ENCODE measurements at places on chromosomes 2 and 18.

DNA sequence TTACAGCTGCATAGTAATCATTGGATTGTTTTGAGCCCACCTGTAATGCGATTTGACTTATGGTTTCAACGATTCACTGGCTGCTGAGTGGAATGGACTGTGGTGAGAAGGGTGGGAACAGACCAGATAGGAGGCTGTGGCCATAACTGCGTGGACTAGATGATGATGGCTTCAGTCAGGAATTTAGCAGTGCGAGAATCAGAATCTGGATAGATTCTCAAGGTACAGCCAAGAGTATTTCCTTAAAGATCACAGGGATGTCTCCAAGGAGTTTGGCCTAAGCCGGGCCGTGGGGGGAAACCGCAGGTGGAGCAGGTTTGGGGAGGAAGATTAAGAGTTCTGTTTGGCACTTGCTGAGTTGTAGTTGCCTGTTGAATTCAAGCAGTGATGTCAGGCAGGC is 44.0 kb upstream of the CHMP1B start:
- no peak for DNase-seq

DNA sequence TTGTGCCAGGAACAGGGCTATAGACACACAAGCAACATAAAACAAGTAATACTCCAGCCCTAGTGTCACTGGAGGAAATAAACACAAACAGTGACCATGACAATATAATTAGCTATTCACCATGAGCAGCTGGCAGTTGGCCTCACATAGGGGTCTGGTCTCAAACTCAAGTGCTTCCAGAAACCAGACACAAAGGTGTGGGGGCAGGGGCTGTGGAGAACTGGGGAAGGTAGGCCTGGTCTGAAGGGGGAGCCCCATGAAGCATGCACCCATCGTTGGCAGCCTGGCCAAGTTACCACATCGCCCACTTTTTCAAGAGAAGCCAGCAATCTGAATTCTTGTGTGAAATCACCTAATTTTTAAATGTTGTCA is 49.5 kb upstream of the SP3 start:
- DNase-seq: no peak

DNA sequence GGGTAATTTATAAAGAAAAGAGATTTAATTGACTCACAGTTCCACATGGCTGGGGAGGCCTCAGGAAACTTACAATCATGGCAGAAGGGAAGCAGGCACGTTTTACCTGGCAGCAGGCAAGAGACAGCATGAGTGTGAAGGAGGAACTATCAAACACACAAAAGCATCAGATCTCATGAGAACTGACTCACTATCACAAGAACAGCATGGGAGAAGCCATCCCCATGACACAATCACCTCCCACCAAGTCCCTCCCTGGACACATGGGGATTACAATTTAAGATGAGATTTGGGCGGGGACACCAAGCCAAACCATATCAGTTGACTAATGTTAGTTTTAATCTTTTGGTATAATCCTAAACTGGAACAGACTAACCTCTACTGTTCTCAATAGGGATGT is 49.1 kb upstream of the CPO start:
- DNase-seq: no peak

DNA sequence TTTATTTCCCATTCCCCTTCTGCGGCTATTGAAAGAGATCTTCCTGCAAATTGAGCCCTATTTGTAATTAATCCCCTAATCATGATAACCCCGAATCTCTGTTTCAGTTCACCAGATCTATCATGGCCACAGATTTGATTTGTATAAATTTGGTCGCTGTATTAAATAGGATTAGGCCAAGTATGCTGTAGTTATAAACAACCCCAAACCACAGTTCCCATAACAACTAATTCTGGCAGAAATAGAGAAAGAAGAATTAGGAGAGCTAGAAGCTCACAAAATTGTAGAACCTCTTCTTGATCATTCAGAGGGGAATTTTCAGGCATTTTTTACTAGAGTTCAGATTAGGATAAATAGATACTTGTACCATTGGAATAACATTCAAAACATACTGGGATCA is 433.7 kb upstream of the TNP1 start:
- DNase-seq: no peak

DNA sequence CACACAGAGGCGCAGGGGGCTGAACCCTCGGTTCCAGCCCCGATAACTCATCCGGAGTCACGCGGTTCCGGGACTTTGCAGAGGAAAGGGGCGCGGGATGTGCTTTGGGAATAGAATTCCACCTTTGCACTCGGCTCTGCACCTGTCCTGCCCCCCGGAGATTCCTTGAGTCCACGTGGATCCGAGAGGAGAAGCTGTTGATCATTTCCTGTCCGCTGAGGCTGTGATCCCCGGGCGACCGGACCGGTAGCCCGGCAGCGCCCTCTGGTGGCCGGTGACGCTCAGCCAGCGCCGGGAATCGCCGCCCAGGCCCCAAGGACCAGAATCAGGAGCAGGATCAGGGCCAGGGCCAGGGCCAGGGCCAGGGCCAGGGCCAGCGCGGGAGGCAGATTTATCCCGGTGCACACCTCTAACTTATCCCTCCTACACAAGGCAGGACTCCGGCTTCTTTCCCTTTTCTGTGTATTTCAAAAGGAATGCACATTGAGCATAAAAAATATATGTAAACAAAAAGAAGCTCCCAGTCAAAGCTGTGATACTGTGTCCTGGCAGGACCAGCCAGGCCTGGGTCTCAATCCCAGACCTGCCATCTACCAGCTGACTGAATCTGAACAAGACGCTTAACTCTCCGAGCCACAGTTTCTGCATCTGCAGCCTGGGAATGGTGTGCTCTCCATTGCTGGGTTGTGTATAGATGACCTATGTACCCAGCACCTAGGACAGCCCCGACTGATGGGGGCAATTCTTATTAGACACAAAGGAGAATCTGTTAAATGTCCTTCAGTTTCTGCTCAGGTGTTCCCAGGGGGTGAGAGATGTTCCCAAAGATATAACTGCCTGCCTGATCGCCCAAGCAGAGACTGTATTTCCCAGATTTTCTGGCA is 8.5 kb upstream of the SPATA3 start:
- peak; percentile 83 for DNase-seq

DNA sequence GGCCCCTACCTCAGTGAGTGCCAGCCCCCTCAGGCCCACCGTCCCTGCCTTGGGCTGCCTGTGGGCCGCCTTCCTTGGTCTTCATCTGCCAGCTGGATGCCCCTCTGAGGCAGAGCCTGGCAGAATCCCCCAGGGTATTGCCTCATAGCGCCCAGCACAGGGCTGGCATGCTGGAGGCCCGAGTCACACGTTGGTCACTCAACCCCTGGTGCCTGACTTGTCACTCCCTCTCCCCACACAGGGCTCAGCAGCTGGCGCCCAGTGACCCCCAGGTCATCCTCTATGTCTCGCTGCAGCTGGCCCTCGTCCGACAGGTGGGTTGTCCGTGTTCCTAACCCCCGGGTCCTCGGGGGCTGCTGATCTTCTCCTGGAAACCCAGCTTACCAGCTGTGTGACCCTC is 108.4 kb upstream of the MCFD2 start:
- no peak for DNase-seq

DNA sequence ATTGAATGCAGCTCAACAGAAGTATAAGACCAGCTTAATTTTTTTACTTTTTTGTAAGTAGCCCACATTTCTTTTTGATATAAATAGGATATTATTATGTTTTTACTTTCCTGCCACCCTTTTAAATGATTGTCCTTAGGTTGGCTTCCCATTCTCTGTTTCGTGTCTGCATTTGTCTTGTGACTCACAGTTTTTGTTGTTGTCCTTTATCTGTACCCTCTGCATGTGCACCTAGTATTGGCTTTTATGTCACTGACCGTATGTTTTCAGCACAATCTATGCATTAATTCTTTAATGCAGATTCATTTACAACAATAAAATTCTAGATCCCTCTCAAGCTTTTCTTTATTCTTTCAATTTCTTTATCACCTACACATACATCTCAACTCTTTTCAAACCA is 474.2 kb upstream of the FANCL start:
- no peak for DNase-seq

- peak; percentile 2 for DNase-seq
These were observed 43.1 kb downstream of the INPP4A start for GRCh38 chr2:98487806-98488189.

- no peak for DNase-seq
These were observed 72.4 kb upstream of the CCDC150 start for GRCh38 chr2:196566961-196567666.

GRCh38 chr2:37569986-37570679 is 101.3 kb downstream of the CDC42EP3 start:
- no peak for DNase-seq

- DNase-seq: no peak
These were observed 142.0 kb downstream of the COL6A3 start for GRCh38 chr2:237271698-237272652.

DNA sequence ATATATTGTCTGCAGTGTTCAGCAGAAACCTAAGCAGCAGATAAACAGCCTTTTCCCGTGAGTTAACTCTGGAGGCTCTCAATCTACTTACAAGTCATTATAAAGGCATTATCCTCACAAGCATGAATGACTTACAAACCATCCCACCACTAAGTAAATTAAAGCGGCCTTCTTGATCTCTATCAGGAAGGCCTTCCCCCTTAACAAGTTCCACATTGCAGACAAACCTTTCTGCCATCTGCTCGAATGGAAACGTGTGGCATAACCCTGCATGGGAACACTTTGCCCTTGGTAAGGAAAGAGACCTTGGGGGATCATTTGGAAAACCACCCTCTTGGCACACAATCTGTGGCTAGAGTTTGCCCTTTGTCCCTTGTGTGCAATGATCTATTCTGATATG is 199.5 kb downstream of the OSR1 start:
- peak; percentile 7 for DNase-seq

DNA sequence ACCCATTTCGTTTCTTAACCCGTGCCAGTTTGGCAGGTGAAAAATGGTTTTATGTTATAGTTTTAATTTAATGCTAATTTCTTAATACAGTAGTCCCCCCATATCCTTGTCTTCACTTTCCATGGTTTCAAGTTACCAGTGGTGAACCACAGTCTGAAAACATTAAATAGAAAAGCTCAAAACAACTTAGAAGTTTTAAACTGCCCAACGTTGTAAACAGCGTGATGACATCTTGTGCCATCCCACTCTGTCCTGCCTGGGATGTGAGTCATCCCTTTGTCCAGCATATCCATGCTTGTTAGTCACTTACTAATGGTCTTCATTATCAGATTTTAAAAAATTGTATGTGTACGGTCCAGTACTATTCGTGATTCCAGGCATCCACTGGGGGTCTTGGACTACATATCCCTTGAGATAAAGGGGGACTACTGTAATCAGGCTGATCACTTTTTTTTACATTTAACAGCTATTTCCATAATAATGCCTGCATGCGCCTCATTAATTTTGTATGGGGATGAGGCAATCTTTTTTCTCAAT is 31.9 kb downstream of the SLC66A3 start:
- DNase-seq: no peak

DNA sequence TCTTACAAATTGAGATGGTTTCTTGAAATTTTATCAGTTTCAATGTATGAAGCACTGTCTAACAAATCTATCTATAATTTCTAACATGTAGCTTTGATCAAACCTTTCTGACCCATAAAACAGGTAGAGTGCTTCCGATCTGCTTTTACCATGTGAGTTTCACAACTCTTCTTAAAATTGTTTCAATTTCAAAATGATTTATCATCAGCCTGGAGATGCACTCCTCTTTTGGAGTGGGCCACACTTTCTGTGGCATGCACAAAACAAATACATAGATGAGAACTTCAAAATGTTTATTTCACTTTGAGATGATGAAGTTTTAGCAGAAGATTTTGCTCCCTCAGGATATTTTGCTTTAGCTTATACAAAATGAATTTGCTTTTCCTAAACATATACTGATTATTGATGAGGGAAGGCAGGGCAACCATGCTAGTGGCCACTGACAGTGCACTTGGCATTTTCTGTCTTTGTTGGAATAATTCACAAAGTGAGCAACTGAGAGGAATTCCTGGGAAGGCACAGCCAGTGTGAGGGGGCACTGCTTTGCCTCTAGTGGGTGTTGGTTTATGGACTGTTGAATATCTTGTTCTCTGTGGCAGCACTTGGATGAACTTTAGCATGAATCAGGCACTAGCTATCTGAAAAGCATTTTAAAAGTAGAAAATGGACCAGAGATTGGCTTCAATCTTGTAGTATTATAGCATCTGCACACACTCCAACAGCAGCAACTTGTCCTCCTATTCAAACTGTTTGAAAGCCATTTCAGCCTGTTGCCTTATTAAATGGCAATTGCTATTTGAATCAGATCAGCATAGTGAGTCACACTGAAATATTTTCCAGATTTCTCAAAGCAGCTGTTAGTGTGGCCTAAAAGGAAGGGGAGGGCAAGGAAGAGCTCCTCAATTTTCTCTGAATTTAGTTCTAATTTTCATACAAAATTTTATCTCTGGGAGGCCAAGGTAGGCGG is 193.2 kb downstream of the CCDC85A start:
- no peak for DNase-seq

DNA sequence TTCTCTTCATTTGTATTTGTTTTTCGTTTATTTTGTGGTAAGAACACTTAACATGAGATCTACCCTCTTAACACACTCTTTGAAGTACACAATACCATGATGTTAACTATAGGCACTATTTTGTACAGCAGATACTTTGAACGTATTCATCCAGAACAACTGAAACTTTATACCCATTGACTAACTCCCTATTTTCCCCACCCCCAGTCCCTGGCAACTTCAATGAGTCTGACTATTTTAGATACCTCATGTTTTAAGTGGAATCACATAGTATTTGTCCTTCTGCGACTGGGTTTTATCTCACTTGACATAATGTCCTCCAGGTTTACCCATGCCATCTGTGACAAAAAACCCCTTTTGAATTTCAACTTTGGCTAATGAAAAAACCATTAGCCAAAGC is 356.3 kb upstream of the CDH20 start:
- DNase-seq: no peak

GRCh38 chr2:232292395-232293154 is 86.0 kb upstream of the ALPP start:
- peak; percentile 65 for DNase-seq

DNA sequence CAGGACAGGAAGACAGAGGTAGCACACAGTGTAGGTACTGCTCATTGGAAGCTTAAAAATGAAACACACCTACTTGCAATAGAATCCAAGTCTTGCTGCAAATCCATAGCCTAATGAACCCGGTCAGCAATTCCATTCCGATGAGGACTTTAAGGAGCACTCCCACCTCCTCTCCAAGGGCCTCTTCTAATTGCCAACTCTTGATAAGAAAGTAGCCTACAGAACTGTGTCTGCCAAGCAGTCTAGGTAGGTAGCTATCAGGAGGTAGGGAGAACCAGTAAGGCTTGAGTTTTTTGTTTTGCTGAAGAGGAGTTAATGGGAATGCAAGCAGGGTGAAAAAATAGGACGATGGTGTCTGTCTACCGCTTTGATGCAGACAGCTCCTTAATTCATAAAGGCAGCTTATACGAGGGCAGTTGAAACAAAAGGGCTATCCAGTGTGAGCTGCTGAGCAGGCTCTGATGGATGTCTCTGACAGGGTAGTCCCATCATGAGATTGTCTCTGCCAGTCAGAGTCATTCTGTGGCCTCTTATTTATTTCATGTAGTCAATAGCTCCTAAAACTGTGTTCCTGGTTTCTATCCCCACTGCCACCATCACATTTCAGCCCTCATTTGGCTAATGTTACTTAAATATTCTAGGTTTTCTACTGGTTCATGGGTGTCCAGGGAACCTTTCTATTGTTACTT is 155.6 kb upstream of the DNMT3A start:
- no peak for DNase-seq

GRCh38 chr2:144143294-144144151 is 376.4 kb downstream of the ZEB2 start:
- DNase-seq: no peak
